NCI-H2171 (cell line): ENCODE measurements at places on chromosomes 7 and 10.

DNA sequence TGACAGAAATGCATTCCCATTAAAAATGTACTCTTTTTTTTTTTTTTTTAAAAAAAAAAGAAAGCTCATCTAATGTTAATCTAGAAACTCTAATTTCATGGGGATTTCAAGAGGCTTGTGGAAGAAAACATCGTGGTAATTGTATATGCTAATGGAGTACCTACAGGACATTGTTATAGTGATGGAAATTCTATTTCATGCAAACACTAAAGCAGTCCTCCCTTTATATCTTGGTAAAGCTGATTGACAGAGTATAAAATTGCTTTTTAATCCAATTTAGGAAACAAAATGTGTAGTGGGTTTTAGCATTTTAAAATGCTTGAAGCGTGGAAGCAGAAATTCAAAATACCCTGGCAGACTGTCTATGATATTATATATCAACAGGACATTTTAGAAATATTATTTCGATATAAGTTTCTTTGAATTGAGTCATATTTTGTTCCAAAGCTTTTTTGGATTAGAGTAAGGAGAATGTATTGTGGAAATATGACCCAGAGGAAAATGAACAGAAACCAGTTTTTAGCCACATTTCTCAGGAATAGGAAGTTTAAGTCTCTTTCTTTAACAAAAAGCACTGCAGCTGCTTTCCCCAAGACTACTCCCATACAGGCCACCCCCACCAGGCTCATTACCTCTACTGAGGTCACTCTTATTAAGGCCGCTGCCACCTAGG is 121.9 kb downstream of the WNT2 start:
- no peak for DNase-seq

GRCh38 chr7:28666154-28666553 is 253.8 kb downstream of the CREB5 start:
- no peak for DNase-seq

DNA sequence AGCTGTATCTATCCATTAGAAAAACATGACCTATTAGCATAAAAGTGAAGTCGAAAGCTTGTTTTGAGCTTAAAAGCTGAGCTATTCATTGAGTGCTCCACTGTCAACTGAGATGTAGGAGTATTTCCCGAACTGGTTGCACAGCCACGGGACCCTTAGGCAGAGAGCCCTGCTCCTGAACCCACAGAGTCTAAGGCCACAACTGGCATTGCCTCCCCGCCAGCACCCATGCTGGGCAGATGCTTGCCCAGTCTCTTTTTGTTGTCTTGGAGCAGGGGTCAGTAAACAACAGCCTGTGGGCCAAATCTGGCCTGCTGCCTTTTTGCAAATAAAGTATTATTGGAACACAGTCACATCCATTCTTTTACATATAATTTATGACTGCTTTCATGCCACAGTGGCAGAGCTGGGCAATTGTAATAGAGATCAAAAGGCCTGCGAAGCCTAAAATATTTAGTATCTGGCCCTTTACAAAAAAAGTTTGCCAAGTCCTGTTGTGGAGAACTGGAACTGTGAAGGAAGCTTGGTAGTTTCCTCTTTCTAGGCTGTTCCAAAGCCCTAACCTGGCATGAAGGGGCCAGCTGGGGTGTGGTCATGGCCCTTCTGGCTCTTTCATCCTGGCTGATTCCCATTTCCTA is 58.4 kb upstream of the WAPL start:
- DNase-seq, result no peak

- DNase-seq, result no peak
Measured at GRCh38 chr7:15248514-15248913, 313.3 kb downstream of the AGMO start.

DNA sequence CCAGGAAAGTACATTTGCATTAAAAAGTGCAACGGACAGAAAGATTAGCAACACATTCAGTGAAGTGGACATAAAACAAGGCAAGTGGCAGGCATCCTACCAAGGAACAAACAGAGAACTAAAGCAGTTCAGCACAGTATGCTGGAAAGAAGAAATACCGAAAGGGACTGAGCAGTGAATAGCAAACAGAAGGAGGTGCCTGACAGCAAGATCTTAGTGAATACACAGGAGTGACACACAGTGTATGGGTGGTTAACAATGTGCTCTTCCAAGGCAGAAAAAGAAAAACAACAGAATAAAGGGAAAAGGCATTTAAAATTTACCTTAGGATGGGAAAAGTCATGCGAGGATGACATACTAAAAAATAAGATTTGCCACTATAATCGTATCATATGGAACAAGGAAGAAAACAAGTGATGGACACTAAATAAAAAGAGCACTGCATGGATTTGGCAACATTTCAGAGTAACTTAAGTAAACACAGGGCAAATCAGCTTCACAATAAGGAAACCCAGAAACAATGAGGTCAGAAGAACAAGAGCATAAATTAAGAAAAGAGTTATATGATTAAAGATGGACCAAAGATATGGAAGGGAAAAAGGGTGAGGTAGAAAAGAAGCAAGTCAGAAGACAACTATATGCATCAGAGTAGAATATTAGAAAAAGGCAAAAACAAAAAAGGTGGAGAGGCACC is 29.5 kb downstream of the MEST start:
- DNase-seq, result no peak

DNA sequence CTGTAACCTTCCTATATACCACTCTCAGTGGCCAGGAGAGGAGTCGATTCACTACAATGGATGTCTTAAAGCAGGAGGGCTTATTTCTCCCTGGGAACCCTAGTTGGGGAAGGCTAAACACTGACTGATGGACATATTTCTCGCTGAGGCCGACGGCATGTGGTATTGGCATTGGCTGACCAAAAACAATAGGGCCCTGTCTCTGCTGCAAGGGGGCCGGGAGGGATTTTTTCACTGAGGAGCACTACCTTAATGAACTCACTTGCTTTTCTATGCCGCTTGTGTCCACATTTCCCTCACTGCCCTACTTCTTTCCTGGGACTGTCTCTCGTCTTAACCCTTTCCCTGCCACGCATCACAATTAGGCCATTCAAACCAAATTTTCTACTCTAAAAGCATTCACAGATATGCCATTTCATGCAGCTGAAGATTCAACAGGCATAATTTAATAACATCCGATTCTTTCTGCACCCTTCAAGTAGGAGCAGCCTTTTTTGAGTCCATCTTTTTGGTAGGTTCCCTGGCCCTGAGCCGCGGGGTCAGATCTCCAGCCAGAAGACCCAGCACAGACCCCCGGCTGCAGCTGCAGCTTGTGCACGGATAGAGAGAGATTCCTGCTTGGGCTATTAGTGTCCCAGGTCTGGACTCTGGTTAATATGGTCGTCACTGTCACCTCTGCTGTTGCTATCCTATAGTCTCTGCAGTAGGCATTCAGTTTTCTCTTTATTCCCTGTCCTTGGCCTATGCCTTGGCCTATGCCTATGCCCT is 118.7 kb downstream of the HIPK2 start:
- no peak for DNase-seq

GRCh38 chr10:77537071-77537470 is 100.5 kb downstream of the KCNMA1 start:
- no peak for DNase-seq

GRCh38 chr7:159328096-159328495 is 183.4 kb upstream of the VIPR2 start:
- no peak for DNase-seq

DNA sequence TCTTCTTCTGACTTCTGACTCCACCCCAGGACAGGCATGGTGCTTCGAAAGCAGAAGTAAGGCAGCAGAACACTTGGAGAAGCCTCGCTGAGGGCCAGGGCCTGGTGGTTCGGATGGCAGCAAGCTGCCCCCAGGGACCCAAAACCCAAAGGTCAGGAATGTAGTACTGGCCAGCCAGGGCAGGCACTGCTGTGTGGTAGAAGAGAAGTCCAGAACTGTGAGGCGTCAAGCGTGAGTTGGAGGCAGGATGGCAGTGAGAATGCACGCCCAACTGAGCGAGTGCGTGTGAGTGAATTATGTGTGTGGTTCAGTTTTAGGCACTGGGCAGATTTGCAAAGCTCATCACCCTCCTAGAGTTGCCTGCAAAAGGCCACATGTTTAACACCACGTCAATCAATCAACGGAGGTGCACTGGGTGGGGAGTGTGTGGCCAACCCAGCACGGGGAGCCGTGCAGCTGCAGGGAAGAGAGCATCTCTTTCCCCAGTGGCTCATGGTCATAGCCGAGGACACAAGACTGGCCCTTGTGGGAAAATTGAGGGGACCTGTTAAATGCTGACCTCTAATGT is 144.3 kb downstream of the KCNMA1 start:
- DNase-seq, result no peak

- no peak for DNase-seq
Measured at GRCh38 chr10:49115015-49115795, at the start of gene VSTM4. Gene VSTM4, minus strand, starts transcription at chr10:49115522. Its CDS starts 37 bp downstream, at chr10:49115485.

DNA sequence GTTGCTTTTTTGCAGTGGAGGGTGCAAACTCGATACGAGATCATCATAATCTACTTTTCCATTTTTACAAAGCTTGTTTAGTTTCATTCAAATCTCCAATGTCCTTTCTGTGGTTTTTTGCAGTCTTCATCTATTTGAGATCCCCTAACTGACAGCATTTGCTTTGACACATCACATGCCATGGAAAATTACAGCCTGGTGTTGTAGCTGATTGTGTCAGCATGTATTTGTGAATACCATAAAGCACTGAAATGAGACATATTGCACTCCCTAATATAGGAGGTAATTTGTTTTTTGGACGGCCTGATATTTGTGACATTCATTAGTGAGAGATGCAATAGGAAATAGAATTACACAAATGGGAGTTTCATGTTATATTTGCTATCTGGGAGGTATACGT is 620.8 kb downstream of the KCNMA1 start:
- no peak for DNase-seq
